AG08396 (cell line): ENCODE measurements at places on chromosomes 13 and 19.
A peak's percentile ranks its signal among the peaks of the same experiment; 100 is the strongest.

DNA sequence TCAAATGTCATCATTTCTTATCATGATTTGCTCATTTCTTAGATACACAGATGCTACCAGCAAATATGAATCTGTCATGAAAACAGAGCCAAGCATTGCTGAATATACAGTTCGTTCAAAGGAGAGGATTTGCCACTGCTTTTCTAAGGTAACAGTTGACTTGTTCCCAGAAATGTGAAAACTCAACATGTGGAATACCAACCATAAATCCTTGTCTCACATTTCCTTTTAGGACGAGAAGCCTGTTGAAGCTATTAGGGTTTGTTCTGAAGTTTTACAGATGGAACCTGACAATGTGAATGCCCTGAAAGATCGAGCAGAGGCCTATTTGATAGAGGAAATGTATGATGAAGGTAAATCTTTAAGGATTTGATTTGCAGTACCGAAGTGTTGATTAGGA is 86.7 kb downstream of the DNAJC3 start:
- DNase-seq, result no peak

- no peak for DNase-seq
These were observed 190.9 kb downstream of the ZNF486 start for GRCh38 chr19:20357921-20358320.

GRCh38 chr19:13958043-13958442 is 5.7 kb downstream of the DCAF15 start:
- DNase-seq, result no peak

- no peak for DNase-seq
These were observed 7.9 kb upstream of the WBP4 start for GRCh38 chr13:41053384-41053826.

GRCh38 chr13:94656176-94656575 is 54.5 kb downstream of the GPR180 start:
- no peak for DNase-seq

- DNase-seq, result peak; percentile 79
These were observed 979 bp downstream of the AKAP8 start for GRCh38 chr19:15378534-15379082.
